Stomach (tissue), 19 donors: ENCODE measurements at places on chromosomes 7 and 10. TPM values are rescaled to one million over a fixed set of nuclear protein-coding genes. Genes with fewer than 3 reads are reported as not detected.

Gene ABCC2
- polyA plus RNA-seq: 1.2 TPM

Gene PRSS37
- polyA plus RNA-seq: not detected

Gene ZNF37A
- polyA plus RNA-seq: 6.6 TPM

Gene ABCB1
- 0.50 TPM for polyA plus RNA-seq

Gene CYP2C18
- polyA plus RNA-seq: 3.6 TPM

Gene NXPH1
- not detected for polyA plus RNA-seq

Gene DLD
- polyA plus RNA-seq: 24.6 TPM

GRCh38 chr10:43424416-43424815, 12.5 kb upstream of the ZNF487 start:
- DNase-seq: no peak

GRCh38 chr7:70372768-70373515, 759.0 kb upstream of the GALNT17 start:
- DNase-seq: peak; percentile 66

DNA sequence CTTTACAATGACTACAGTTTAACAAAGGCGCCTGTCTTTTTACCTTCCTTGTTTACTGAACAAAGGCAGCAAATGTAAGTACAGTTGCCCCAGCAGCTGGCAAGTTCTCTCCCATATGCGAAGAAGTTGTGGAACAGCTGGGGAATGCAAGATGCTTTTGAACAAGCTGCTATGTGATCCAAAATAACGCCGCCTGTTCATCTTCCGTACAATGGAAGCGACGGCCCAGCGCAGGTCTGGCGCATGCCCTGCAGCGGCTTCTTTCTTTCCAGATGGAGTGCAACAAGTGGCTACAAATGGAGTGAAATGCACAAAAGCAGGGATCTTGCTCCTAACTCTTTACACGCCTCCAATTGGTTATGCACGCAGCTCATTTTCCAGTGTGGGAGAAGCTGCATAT, 97.0 kb upstream of the SVIL start:
- DNase-seq: no peak

- DNase-seq: no peak
These were observed 1182.0 kb downstream of the CNTNAP2 start for GRCh38 chr7:147298611-147299043.

GRCh38 chr10:121426307-121426706, 171.9 kb downstream of the FGFR2 start:
- DNase-seq: no peak

DNA sequence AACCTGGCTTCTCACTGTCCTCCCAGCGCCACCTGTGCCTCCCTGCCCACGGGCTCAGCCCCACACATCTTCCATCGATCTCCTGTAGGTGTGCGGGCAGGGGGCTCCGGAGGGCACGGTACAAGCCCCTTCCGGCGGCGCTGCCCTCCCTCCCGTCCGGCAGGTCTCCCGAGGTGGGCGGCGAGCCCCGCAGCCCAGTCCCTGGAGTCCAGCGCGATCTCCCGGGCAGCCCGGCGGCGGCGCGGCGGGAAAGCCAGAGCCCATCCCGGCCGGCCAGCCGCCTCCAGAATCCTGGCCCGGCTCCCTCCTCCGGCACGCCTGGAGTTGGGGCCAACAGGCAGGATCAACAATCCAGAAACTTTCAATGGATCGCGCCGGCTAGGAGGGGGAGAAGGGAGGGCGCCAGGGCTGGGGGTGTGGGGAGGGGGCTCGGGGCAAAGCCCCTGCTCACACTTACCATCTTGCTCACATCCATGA, 100.1 kb downstream of the HIP1 start:
- DNase-seq: peak; percentile 79

- DNase-seq: no peak
These were observed 195.4 kb downstream of the COBL start for GRCh38 chr7:51121036-51121790.

DNA sequence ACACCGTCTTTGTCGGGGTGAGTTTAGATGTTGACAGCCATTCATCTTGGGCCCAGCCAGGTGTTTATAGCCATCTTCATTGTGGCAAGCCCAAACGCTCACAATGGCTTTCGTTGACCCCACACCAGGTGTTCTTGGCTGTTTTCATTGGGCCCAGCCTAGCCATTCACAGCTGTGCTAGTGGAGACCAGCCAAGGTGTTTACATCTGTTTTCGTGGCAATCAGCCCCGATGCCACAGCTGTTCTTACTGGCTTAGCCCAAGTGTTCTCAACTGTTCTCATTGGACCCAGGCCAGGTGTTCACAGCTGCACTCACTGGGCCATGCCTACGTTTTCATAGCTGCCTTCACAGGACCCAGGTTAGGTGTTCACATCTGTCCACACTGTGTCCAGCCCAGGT, 7.7 kb downstream of the FRG2B start:
- DNase-seq: no peak
